Right atrium auricular region (tissue), 2 donors: ENCODE measurements at places on chromosomes 7 and 10. TPM values are rescaled to one million over a fixed set of nuclear protein-coding genes. Genes with fewer than 3 reads are reported as not detected.

PTN gene
- total RNA-seq: 8.6 TPM

DNA sequence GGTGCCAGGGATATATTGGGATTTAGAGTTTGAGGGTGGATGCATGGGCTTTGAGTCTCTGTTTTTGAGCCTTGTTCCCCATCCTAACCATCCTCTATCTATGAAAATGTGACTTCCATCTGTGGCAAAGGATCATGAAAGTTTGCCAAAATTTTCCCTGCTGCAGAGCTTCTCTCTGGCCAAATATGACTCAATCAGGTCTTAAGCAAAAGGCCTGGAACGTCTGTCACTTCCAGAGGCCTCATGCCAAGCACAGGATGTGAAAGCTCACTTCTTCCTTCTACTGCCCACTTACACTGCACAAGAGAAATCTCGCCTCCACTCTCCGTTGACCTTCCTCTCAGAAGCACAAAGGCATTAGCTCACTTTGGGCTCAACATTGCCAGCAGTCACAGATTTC is 696.9 kb upstream of the NRP1 start:
- peak; percentile 82 for DNase-seq
- no peaks in the 10 kb centered on the region for H3K4me1 ChIP-seq
- no peaks in the 10 kb centered on the region for H3K27me3 ChIP-seq
- H3K4me3 ChIP-seq: no peak overlapping the region
- H3K27ac ChIP-seq: peak overlapping the region; percentile 28
- no peaks in the 10 kb centered on the region for H3K36me3 ChIP-seq

ARHGEF35 gene
- 1.7 TPM for total RNA-seq

GRCh38 chr10:77846718-77847311 is 79.7 kb downstream of the DLG5 start:
- peaks cover 14% of the 10 kb centered on the region for H3K4me1 ChIP-seq
- H3K36me3 ChIP-seq: peaks cover 18% of the 10 kb centered on the region
- DNase-seq: peak; percentile 80
- no peak overlapping the region for H3K4me3 ChIP-seq

LDB1 gene
- total RNA-seq: 59.7 TPM

DNA sequence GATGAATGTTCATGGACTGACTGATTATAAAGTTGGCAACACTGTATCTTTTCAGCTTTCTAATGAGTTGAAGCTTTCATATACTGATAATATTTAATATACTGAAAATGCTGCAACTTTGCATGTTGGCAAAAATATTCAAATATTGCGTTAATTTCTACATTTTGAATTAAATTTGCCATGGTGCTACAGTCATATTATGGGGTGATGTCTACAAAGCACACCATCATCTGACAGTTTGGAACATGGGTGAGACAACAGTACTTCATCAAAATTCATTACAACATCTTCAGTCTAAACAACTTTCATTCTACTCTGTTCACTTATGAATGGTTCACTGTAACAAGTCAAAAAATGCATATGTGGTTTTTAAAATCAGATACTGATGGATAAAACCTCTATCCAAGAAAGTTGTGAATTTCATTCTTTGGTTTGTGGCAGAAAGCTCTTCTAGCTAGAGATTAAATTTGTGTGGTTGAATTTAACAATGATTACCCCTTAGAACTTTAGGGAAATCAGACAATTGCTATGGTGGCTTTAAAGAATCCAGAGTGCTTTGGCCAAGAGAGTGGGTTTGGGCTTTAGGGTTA is 136.4 kb downstream of the TMEM26 start:
- H3K27ac ChIP-seq: no peak overlapping the region
- H3K4me3 ChIP-seq: no peak overlapping the region
- no peaks in the 10 kb centered on the region for H3K4me1 ChIP-seq

PRSS1 gene
- total RNA-seq: not detected

GRCh38 chr10:86206240-86206579 is 160.4 kb downstream of the GRID1 start:
- H3K4me3 ChIP-seq: no peak overlapping the region
- no peaks in the 10 kb centered on the region for H3K4me1 ChIP-seq
- no peak overlapping the region for H3K27ac ChIP-seq
- DNase-seq: no peak
- no peaks in the 10 kb centered on the region for H3K27me3 ChIP-seq

DNA sequence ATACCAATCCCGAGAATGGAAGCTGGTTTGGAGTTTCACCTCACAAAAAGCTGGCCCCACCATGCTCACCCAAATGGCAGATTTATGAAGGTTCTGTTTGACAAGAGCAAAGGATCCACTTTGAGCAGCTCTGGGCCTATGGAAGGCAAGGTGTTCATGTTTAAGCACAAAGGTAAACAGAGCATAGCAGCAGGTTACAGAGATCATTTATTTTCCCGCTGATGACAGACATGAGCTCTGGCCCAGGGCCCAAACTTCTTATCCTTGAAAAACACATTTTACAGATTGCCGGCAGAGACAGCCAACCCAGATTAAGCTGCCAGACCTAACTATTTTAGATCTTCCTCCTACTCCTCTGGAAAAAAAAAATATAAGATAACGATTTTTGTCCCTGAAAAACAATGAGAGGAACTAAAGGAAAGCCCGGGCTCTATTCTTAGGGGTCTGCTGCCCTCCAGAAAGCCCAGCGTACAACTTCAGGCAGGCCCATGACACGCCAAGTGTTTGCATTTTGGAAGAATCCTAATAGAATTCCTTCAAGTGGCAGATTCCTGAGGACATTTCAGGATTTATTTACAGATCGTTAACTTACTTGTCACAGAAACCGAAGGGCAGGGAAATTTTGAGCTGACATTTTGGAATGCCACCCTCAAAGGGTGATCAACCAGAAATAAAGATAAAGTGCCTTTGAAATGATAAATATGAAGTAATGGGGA is 40.0 kb downstream of the SYPL1 start:
- no peaks in the 10 kb centered on the region for H3K27me3 ChIP-seq
- peak overlapping the region; percentile 55 for H3K27ac ChIP-seq
- DNase-seq: no peak
- H3K4me1 ChIP-seq: no peaks in the 10 kb centered on the region
- no peak overlapping the region for H3K4me3 ChIP-seq
- no peaks in the 10 kb centered on the region for H3K36me3 ChIP-seq

- H3K4me3 ChIP-seq: no peak overlapping the region
- H3K27me3 ChIP-seq: no peaks in the 10 kb centered on the region
- no peak overlapping the region for H3K27ac ChIP-seq
- no peaks in the 10 kb centered on the region for H3K4me1 ChIP-seq
- peaks cover 7% of the 10 kb centered on the region for H3K36me3 ChIP-seq
Observed at GRCh38 chr10:35316218-35316967, 19.9 kb upstream of the CCNY start.

GRCh38 chr10:78919181-78919966 is 149.4 kb upstream of the ZMIZ1 start:
- H3K4me3 ChIP-seq: no peak overlapping the region
- no peaks in the 10 kb centered on the region for H3K27me3 ChIP-seq
- H3K36me3 ChIP-seq: no peaks in the 10 kb centered on the region
- no peaks in the 10 kb centered on the region for H3K4me1 ChIP-seq
- no peak for DNase-seq

BMS1 gene
- total RNA-seq: 10.5 TPM

GRCh38 chr7:118057404-118057803 is 126.6 kb upstream of the LSM8 start:
- H3K27me3 ChIP-seq: no peaks in the 10 kb centered on the region
- no peaks in the 10 kb centered on the region for H3K36me3 ChIP-seq
- no peak for DNase-seq
- no peak overlapping the region for H3K4me3 ChIP-seq
- no peaks in the 10 kb centered on the region for H3K4me1 ChIP-seq

MACC1 gene
- 0.26 TPM for total RNA-seq
